ENCODE measurements at places on chromosomes 11 and 22.

- DNase-seq: no peak
These were observed 1149.1 kb upstream of the RAG2 start for GRCh38 chr11:37747121-37747520.

GRCh38 chr11:59990421-59990820, 26.6 kb upstream of the OOSP4B start:
- DNase-seq: no peak

DNA sequence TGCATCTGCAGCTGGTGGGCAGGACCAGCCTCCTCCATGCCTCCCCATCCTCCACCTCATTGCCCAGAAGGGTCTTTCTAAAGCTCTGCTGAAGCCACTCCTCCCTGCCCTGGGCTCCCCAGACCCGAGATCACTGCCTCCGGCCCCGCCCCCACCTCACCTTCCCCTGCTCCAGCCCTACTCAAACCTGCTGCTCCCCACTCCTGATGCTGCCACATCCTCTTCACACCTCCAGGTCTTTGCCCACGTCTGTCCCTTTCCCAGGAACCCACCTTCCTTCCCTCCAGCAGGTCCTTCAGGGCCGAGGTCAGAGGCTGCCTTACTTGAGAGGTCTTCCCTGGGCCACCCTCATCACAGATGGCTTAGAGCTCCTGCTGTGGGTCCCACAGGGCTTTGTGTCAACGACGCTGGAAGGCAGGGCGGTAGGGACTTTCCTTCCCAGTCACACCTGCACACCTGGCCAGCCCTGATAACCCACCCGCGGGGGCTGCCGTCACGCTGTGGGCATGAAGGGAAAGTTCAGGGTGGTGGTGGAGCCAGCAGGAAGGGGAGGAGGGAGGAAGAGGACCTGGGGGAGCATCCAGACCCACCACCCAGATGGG, 11.9 kb downstream of the WNT7B start:
- DNase-seq: no peak

- DNase-seq: no peak
These were observed 16.6 kb downstream of the VPS37C start for GRCh38 chr11:61144511-61145179.

DNA sequence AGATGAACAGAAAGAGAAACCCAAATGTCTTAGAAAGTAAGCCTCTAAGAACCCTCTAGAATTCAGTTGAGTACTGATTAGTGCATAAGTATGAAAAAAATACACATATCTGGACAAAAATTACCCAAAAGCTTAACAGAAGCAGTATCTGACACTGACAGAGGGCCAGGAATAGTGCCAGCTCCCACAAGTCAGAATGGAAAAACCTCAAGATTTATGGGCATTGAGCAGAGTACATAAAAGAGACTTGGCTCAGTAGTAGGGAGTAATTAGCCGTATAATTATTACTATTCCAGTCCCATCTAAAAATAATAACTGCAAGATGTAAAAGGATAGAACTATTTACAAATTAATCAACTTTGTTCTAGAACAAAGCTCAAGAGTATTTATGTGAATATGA, 834.5 kb downstream of the FAM181B start:
- DNase-seq: no peak

DNA sequence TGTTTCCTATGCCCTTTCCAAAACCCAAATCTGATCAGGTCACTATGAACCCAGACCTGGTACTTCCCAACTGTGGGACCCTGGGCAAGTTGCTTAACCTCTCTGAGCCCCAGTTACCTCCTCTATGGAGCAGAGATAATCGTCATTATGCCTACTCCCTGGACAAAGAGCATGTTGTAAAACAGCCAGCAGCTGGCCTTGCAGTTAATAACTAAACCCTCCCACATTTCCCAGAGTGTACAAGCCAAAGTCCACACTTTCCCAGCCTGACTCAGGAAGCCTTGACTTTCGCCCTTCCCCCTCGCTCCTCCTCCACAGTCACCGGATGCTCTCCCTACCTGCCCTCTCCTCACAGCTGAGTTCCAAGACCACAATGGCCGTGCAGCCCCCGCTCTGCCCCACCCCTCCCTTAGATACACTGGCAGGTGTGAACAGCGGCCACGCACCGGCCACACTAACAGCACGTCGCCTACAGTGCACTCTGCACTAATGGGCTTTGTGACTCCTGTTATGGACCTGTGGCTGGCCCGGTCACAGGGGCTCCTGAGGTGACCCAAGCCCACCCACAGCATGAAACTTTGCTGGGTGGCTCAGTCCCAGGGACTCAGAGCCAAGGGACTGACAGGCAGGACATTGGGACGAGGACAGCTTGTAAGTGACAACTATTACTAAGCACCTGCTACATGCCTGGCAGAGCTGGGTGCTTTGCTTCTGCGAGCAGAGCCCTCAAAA, 15.6 kb upstream of the MFNG start:
- no peak for DNase-seq

DNA sequence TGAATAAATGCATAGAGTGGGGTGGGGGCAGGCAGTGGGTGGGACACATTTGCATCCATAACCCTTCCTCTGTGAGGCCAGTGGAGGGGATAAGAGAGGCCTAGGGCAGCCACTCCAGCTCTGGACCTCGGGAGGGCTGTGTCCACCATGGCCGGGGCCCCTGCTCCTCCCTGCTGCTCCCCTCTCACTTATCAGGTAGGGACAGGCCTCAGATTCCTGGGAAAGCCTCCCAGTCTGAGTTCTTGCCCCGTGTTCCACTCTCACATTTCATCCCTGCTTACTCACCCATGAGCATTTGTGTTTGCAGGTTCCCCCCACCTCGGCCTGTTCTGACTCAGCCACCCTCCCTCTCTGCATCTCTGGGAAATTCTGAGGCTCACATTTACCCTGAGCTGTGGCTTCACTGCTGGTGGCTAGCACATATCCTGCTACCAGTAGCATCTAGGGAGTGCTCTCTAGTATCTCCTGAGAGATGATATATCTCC, 128.7 kb upstream of the TOP3B start:
- DNase-seq: peak; percentile 98

DNA sequence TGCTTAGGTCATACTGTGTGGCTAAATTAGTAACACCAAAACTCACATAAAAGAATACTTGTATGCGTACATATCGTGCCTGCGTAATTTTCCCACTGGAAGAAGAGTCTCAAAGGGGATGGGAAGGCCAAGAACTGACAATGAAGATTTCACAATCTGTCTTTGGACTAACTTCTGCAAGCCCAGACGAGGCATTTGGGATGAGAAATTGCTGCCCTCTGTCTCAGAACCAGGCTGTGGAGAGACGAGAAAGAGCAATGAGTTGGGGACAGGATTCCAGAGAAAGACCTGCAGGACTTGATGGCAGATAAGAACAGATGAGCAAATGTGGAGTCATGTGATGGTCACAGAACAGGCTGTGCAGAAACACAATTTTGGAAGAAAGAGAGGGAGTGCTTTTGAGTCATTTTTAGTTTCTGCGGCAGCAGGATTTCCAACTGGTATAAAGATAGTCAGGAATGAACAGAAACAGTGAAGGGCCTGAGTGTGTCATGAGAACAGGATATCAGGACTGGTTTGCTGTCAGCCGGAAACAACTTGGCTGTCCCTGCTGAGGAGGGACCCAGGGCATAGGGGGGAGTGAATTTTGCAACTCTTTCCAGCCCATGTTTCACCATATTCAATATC, 82.7 kb upstream of the CTSC start:
- DNase-seq: peak; percentile 100

DNA sequence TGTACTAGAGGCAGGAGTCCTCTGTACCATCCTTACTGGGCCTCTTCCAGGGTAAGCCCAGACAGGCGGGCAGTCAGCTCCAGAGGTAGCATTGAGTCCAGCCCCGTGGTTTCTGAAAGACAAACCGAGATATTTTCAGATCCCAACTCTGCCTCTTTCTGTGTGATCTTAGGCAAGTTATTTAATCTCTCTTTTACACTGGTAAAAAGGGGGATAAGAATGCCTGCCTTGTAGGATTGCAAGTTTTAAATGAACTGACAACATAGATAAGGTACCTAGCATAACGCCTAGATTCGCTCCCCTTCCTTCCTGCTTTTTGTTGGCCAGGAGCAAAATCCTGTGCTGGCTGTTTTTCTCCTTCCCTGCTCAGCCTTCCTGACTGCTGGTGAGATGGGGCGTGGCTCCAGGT, 56.4 kb upstream of the NNMT start:
- DNase-seq: no peak

DNA sequence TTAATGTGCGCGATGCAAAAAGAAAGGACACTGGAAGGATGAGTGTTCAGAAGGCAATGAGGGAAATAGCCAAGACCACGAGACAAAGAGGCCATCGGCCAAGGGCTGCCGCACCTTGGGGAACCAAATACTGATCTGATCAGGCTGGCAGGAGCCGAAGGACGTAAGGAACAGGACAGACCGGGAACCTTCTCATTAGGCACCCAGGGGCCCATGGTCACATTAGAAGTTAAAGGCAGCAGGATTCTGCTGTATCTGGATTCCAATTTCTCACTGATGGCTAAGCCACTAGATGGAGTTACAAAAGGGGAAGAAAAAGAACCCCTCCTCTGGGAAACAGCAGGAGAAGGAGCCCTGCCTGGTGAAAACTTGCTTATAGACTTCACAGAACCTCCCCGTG, 28.8 kb upstream of the CPT1A start:
- no peak for DNase-seq

DNA sequence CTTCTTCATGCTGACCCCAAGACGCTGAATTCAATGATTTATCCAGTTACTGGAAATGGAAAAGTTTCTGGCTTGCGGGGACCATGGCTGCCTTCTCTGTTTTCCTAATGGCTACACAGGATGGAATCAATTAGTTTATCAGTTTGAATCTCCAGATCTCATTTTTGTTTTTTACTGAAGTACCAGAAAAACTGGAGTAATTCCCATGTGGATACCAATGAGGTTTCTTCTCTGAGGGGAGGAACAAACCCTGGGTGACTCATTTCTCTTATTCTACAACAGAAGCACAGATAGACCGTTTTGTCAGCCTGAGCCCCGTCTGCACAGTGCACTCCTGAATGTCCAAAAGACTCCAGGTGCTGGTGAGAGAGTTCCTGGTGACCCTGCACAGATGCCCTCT, 3.4 kb downstream of the ZNF195 start:
- peak; percentile 55 for DNase-seq

- no peak for DNase-seq
These were observed 841 bp upstream of the EIF4G2 start for GRCh38 chr11:10809373-10810160.

GRCh38 chr11:100612766-100613165, 74.3 kb upstream of the ARHGAP42 start:
- DNase-seq: no peak

- no peak for DNase-seq
These were observed 39.0 kb downstream of the PDGFD start for GRCh38 chr11:104124979-104125378.

GRCh38 chr11:48037709-48038468, 57.5 kb downstream of the PTPRJ start:
- no peak for DNase-seq

DNA sequence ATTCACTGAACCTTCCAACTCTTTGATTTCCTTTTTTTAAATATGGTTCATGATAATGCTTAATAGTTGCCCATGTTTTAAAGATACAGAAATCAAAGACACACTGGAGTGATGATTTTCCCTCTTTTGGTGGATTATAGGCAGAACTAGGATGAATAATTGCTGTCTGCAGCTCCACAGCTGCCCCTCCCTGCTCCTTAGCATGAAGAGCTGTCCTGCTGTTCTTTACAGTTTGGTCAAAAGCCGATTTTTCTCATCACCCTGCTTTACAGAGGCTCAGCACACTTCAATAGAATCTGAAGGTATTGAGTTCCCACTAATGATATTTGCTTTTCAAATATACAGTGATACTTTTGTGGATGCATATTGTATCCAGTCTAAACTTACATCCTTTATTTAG, 202.6 kb downstream of the AASDHPPT start:
- no peak for DNase-seq

- no peak for DNase-seq
These were observed 20.2 kb upstream of the RGL4 start for GRCh38 chr22:23670378-23671295.

GRCh38 chr22:36442506-36443197, 38.8 kb downstream of the TXN2 start:
- DNase-seq: no peak

- DNase-seq: no peak
These were observed 1.4 kb downstream of the CCDC73 start for GRCh38 chr11:32792948-32793475.

DNA sequence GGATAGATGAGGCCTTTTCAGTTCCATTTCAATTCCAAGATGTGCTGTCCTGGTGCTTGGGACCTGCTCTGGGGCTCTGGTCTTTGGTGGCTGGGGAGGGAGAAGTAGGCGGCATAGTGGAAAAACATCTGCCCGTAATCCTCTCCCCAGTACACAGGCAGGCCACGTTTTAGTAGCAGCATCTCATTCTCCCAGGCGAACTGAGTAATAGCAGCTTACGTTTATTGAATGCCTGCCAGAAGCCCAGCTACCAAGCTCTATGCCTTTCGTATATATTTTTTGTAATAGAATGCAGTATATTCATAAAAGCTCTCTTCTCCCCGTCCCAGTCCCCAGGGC, 11.4 kb downstream of the ACO2 start:
- DNase-seq: no peak

DNA sequence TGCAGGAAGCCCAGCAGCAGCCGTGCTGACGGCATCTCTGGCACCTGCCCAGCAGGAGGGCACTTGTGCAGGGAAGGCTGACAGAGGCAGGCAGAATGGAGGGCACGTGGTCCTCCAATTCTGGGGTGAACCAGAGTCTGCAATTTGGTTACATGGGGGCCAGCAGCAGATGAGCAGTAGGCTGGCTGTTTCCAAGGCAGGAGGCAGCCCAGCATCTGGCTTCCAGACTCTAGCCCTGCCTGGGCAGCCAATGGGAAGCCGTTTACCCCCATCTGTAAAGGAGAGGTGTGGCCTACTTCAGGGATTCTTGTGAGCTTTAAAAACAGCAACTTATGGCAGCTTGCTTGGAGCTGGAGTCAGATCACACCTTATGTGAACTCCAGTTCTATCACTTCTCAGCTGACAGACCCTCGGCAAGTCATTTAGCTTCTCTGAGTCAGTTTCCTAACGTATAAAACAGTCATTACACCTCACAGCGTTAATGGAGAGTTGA, 27.9 kb upstream of the RASL10A start:
- peak; percentile 61 for DNase-seq

DNA sequence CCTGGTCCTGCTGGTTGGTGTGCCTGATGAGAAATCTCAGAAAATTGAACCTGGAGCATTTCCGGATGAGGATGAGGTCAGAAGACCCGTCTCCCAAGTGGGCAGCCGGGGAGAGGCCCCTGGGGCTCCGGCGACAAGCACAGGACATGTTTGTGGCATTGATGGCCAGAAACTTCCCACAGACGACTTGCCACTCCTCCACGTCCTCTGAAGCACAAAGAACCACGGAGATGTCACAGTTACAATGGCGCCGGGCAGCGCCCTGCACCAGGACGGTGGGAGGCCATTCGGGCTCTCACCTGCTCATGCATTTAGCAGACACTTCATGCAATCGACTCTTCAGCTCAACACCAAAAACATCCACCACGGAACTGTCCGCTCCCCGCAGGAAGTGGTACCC, 46.5 kb downstream of the CERK start:
- DNase-seq: no peak

DNA sequence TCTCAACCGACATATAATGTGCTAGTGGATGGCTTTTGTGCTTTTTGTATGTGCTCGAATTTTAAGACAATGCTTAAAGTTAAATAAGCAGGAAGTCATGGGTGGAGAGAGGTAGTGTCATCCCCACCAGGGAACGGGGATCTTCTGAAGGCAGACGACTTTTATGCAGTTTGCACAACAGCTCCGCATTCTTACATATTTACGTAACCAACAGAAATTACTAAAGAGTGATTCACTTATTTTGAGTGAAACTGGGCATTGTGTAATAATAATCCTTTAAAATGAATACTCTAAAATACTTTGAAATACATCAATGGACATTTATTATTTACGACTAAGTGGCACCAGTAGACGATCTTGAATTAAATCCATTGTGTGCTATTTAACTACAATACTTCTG, 305.1 kb downstream of the CNTN5 start:
- DNase-seq: peak; percentile 89

All from foreskin keratinocyte (primary cell).